ENCODE measurements at places on chromosomes 13 and 19.

- DNase-seq, result no peak
Observed at GRCh38 chr13:96381681-96382080, 291.8 kb downstream of the HS6ST3 start.

DNA sequence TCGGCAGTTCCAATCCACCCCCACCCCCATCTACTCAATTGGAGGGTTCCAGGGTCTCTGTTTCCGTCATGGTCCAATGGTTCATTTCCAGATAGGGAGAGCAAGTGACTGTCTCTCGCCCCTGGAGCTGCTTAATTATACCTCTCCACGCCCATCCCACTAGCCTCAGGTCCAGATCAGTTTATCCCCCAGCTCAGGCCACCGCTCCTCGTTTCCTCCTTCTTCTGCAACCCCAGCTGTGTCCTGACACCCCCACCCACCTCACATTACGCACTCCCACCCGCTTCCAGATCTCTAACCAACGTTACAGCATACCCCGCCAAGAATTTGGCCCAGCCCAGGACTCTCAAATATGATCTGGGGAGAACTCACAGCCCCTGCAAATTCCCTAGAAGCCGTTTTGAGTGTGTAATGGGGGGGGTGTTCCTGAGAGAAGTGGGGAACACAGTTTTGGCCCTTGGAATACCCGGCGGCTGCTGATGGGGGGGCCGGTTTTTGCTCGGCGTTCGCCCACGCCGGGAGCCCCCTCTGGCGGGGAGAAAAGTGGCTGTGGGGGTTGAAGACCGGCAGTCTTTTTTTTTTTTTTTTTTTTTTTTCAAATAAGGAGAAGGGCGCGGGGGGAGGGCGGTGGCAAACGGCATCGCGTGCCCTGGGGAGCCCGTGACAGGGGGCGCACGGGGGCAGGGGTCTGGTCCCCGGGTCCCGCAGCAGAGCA lies 1.7 kb upstream of the PDE4A start:
- no peak for DNase-seq

GRCh38 chr19:28700176-28700575 lies 512.8 kb downstream of the UQCRFS1 start:
- DNase-seq, result no peak

DNA sequence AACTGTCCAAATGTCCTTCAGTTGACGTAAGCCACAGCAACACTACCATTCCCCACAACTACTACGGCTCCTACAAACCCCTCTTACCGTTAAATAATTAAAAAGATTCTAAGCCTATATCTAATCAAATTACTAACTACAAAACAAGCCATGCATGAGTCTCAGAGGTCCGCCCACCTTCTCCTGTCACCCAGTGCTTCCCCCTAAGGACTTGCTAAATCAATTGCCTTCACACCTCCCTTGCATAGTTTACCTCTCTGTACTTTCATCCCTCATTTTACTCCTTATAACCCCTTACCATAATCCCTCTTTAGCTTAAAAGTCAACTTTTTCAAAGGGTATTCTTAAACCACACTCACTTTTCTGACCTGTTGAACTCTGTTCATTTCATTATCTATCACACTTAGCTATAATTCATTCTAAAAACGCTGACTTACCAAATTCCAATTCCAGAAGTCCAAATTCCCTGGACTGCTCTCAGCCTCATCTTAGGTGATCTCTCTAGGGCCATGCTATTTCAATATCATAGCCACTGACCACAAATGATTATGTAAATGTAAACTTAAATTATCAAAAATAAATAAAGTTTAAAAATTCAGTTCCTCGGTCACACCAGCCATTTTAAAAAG lies 187.8 kb downstream of the DIAPH3 start:
- DNase-seq, result no peak

DNA sequence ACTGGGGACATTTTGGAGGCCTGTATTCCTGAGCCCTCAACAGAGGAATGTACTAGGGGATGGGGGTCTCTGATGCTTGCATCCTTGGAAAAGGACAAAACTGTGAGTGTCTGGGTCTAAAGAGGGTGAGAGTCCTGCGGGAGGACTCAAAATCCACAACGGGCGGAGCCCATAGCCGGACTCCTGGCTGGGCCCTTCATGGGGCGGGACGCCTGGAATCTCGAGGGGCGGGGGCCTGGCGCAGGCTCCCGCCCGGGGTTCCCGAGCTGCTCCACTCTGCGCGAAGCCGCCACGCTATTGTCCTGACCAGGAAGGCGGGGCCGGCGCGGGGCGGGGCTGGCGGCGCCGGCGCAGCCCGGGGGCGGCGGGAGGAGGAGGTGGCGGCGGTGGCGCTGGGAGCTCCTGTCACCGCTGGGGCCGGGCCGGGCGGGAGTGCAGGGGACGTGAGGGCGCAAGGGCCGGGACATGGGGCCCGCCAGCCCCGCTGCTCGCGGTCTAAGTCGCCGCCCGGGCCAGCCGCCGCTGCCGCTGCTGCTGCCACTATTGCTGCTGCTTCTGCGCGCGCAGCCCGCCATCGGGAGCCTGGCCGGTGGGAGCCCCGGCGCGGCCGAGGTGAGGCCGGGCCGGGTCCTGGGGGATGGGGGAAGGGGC lies at the start of gene APLP1:
TSS of gene APLP1 (plus strand) at position 403 of the 651 bp plus-strand sequence. CDS start at position 466, 63 bp downstream.
- peak; percentile 58 for DNase-seq
